Smooth muscle cell of trachea (primary cell): ENCODE measurements at places on chromosomes 11 and 22. TPM values are rescaled to one million over a fixed set of nuclear protein-coding genes. Genes with fewer than 3 reads are reported as not detected.

Gene NEFH
- total RNA-seq = 0.33 and 0.44 TPM in 2 replicates

Gene SPON1
- total RNA-seq = 0.44 and 0.66 TPM in 2 replicates

Gene KLHL35
- 2.5 and 3.3 TPM in 2 replicates for total RNA-seq

Gene PRSS23
- total RNA-seq = 197 and 488 TPM in 2 replicates

Gene C11orf87
- total RNA-seq = not detected in 2 replicates

Gene GNAZ
- total RNA-seq = 0.87 and 1.2 TPM in 2 replicates

Gene SCGB1A1
- total RNA-seq = not detected in 2 replicates

Gene SLC22A25
- total RNA-seq = not detected in 2 replicates

Gene KCTD14
- 1.3 and 1.5 TPM in 2 replicates for total RNA-seq

Gene MMP12
- total RNA-seq = 0.44 and 1.8 TPM in 2 replicates

Gene LRRC32
- 5.4 and 48.3 TPM in 2 replicates for total RNA-seq

Gene ACR
- total RNA-seq = not detected in 2 replicates

Gene OR6T1
- not detected in 2 replicates for total RNA-seq

Gene PIH1D2
- total RNA-seq = 1.5 and 4.4 TPM in 2 replicates

Gene PLAAT4
- 13.2 and 23.2 TPM in 2 replicates for total RNA-seq

Gene KCNK4
- total RNA-seq = 0.17 TPM in 1 of 2 replicates, not detected in the other

Gene SULT4A1
- 0.44 and 0.83 TPM in 2 replicates for total RNA-seq

Gene POTEH
- total RNA-seq = not detected in 2 replicates
